ENCODE measurements at places on chromosomes 4 and X.

GRCh38 chrX:120213438-120214265, 37.0 kb upstream of the ZBTB33 start:
- peaks cover 10% of the 10 kb centered on the region for H3K4me1 ChIP-seq
- no peak overlapping the region for H3K27ac ChIP-seq
- H3K36me3 ChIP-seq, result no peaks in the 10 kb centered on the region
- no peak overlapping the region for H3K4me3 ChIP-seq
- ATAC-seq, result no peak

- peaks cover 23% of the 10 kb centered on the region for H3K27me3 ChIP-seq
- ATAC-seq, result no peak
- no peak overlapping the region for H3K4me3 ChIP-seq
Observed at GRCh38 chr4:154686838-154687237, 57.0 kb upstream of the LRAT start.

DNA sequence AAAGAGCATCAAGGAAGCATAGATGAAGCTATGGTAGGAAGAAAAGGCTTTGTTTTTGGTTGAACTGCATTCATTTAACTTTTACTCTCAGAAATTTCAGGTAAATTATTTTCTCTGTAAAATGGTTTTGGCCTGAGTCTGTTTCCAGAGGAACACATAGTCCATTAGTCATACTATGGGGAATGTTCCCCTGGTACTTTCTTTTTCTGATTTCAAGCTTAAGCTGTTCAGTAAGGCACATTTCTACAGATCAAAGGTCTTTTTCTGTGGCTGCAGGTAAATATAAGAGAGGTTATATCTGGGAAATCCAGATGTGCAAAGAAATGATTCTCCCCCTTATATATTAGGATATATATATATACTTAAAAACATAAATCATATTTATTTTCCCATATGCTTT, 1744.4 kb upstream of the ADGRL3 start:
- no peak overlapping the region for H3K27ac ChIP-seq
- H3K36me3 ChIP-seq, result no peaks in the 10 kb centered on the region
- H3K4me1 ChIP-seq, result no peaks in the 10 kb centered on the region
- no peak for ATAC-seq
- H3K27me3 ChIP-seq, result no peaks in the 10 kb centered on the region

DNA sequence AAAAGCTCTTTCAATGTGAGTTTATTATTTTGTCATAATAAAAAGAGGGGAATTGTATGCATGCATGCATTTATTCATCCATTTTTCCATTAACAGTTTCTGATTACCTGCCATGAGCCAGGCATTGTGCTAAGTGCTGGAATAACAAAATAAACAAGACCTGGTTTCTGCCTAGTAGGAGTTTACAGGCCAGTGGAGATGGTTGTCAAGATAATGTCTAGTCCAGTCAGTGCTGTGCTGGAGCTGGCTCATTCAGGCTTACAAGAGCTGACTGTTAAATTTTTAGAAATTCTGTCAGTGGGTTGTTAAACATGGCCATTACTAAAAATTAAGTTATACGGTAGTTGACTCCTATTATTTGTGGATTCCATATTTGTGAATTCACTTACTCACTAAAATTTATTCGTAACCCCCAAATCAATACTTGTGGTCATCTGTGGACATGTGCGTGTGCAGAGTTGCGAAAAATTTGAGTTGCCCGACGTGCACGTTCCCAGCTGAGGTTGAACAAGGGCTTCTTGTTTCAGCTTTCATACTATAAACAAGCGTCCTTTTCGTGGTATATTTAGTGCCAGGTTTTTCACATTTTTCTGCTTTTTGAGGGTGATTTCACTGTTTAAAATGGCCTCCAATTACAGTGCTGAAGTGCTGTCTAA, 172.3 kb upstream of the RPS6KA3 start:
- no peaks in the 10 kb centered on the region for H3K36me3 ChIP-seq
- no peaks in the 10 kb centered on the region for H3K4me1 ChIP-seq
- H3K4me3 ChIP-seq, result no peak overlapping the region

DNA sequence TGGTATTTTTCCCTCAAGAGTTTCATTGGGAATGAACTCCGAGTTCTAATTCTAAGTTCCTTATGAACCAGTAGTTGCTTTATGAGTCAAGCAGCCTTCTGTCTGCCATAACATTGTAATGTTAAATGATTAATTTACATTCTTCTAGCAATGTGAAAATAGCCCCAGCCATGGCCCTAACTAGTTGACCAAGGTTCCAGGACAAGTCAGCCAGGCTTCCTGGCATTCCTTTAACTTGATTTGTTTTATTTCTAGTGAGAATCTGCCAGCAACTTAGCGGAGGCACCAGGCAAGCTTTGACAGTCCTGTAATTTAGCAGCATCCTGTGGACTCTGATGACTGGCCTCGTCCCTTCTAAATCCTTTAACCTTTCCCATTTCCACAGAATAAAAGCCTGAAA, 69.0 kb downstream of the GLRA2 start:
- H3K36me3 ChIP-seq, result no peaks in the 10 kb centered on the region
- H3K4me3 ChIP-seq, result no peak overlapping the region
- H3K27me3 ChIP-seq, result no peaks in the 10 kb centered on the region
- H3K4me1 ChIP-seq, result no peaks in the 10 kb centered on the region

DNA sequence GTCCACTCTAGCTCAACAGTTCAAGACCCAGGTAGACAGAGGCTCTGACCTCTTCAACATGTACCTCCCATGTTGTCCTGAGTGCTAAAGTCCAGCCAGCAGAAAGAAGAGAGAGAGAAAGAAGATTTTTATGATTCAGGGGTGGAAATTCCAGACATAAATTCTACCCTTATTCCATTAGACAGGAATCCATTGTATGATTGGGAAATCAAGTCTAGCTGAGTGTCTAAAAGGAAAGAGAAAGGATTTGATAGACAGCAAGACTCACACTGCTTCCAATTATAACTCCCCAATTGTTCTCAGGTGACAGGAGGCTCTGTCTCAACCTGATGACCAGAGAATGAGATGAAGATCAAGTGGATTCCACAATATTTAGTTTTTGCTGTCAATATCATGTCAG, 27.9 kb upstream of the PGM2 start:
- no peaks in the 10 kb centered on the region for H3K4me1 ChIP-seq
- peaks cover 28% of the 10 kb centered on the region for H3K27me3 ChIP-seq
- no peak overlapping the region for H3K4me3 ChIP-seq
- no peak overlapping the region for H3K27ac ChIP-seq
- no peak for ATAC-seq

- H3K4me3 ChIP-seq, result no peak overlapping the region
- no peak for ATAC-seq
Observed at GRCh38 chr4:100146756-100147155, 43.5 kb downstream of the DDIT4L start.

- peaks cover 35% of the 10 kb centered on the region for H3K4me1 ChIP-seq
- no peaks in the 10 kb centered on the region for H3K36me3 ChIP-seq
- peak overlapping the region; percentile 68 for H3K27ac ChIP-seq
- peak overlapping the region; percentile 84 for H3K4me3 ChIP-seq
- peaks cover 19% of the 10 kb centered on the region for H3K27me3 ChIP-seq
- ATAC-seq, result no peak
Observed at GRCh38 chrX:150365990-150366911, 3.1 kb downstream of the MAMLD1 start.
